K562 (cell line): ENCODE measurements at places on chromosomes 1 and 21.

DNA sequence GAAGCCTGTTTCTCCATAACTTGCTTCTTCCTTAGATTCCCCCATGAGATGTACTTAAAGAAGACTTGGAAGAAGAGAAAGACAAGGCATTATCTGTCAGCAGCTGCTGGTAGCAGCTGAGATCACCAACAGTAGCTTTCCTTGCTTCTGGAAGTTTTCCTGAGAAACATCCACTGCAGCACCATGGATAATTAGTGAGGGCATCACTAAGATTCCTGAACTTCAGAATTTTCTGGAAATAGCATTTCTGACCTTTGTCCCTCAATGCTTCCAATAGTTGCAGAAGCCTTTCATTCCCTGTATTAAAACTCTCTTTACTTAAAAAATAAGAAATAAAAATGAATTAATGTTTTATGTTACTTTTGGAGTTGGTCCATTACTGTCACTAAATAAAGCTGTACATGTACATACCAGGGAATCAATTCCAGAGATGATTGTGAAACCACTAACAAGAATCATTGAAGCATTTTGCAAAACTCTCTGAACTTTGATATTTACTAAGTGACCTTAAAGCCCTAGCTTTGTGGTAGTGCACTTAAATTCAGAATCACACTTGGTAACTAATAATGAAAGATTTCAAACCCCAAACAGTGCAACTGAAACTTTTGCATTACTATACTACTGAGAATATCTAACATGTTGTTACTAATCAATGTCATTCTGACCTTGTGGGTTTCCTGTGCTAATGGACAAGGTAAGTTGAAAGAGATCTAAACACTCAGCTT is at the start of gene CFHR4:
Gene CFHR4 (plus strand): TSS at position 538 of the 725 bp plus-strand sequence. CDS start 99 bp downstream, at position 637.
- DNase-seq: no peak

DNA sequence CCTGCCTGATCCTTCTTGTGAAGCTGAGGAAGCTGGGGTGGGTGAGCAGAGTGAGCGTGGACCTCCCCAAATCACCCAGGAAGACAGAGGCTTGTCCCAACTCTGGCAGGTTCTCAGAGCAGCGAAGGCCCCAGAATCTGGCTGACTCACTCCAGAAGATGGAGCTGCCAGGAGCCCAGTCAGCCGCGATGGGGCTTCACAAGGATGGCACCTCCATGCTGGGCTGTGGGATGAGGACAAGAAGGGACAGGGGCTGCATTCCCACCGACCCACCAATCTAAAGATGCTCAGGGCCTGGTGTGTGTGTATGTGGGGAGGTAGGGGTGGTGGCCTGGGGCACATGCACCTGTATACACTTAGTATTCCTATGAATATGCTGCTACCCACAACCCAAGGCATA is 52.9 kb downstream of the ATP1A1 start:
- no peak for DNase-seq

DNA sequence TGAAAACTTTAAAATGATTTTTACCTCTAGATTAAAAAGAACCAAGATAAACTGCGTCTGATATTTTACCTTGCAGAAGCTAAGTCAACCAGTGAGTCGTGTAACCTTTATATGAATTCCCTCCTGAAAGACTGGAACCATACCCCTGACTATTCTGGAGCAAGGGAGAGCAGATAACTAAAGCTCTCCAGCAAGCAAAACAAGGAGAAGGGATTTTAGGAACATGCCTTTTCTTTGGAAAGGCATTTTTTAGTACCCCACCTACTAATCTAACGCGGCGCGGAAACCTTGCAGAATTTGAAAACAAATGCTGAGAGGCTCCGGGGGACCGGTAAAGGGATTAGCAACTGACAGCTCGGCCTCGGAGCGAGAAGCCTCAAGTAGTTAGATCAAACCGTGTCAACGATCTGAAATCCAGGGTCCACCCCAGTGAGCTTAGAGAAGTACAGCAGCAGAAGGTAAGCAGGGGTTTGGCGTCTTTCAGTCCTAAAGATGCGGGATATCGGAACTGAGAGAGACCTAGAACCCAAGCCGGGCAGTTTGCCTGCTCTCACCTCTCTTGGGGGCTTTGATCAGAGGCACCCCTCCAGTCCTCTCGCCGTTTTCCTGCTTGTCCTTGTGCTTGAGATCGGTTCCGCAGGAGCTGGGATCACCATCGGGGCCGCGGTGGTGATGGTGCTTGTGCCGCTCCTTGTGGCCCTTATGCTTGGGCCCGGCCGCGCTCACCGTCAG is 954 bp downstream of the RSBN1 start:
- peak; percentile 68 for DNase-seq

GRCh38 chr1:232476538-232476950 is 153.4 kb downstream of the SIPA1L2 start:
- no peak for DNase-seq

- DNase-seq: no peak
Observed at GRCh38 chr1:86699186-86699585, 5.2 kb upstream of the SH3GLB1 start.

DNA sequence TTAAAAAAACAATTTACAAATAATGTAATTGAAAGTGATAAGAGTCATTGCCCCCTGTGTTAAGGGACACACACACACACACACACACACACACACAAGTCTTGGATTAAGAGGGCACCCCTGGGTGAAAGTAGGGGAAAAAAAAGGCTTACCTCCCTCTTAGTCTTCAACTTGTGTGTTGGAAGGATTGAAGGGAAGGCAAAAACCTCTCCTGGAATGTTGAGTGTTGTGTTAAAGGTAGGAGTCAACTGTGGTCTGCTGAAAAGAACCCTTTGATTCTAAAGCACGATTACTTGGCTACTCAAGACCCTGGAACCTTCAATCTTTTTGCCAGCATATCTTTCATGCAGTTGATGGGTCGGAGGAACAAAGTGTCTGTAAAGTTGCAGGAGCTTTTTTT is 6.4 kb downstream of the PBX1 start:
- DNase-seq: no peak

DNA sequence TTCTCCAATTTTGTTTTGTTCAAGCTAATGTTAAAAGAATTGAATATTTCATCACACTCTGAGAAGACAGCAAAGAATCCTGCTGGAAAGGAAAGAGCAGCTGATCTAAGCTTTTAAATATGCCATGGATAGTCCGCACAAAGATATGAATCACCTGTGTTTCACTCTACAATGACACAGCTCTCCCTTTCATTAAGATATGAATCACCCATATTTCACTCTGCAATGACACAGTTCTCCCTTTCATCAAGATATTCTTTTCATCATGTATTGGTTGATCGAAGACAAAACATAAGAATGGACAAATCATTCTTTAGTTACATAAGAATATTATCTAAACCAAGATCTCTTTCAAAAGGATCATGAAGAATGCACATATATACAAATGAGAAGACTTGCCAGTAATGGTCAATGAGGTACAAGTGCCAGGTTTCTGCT is 367.3 kb downstream of the SMYD3 start:
- DNase-seq: peak; percentile 37

- no peak for DNase-seq
Observed at GRCh38 chr1:43437031-43437973, 16.4 kb downstream of the HYI start.

DNA sequence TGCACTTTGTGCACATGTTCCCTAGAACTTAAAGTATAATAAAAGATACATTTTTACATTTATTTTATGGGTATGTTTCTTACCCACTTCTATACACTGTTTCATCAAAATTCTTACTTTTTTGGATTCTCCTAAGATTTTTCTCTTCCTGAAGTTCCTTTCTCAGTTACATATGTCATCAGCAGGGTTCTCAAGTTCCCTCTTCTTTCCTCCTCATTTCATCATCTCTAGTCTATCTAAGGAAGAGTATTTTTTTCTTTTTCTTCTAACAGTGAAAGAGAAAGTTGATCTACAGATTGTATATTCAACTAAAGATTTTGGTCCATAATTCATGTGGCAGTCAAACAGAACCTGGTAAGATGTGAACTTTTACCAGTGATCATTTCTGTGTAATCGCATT is 41.2 kb upstream of the CYYR1 start:
- no peak for DNase-seq

GRCh38 chr1:32200226-32201010 is at the start of gene CCDC28B:
Gene CCDC28B, plus strand, starts transcription at chr1:32200595. Its CDS starts 1,341 bp downstream, at chr1:32201936.
- DNase-seq: peak; percentile 68

DNA sequence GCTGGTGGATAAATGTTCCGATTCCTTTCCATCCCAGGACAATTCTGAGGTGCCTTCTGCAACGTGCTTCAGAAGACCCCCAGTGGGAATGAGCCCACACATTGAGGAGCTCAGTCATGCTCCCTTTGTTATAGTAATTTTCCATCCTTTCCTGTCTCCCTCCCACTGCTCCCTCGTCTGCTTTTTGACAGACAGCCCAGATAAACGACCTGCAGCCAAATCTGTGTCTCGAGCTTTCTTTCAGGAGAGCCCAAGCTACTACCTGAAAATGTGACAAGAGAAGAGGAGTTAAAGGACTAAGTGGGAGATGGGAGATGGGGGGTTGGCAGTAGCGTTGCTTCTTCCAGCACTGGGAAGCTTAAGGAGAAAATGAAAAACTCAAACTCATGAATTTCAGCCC is 65.9 kb upstream of the LRRN2 start:
- no peak for DNase-seq

DNA sequence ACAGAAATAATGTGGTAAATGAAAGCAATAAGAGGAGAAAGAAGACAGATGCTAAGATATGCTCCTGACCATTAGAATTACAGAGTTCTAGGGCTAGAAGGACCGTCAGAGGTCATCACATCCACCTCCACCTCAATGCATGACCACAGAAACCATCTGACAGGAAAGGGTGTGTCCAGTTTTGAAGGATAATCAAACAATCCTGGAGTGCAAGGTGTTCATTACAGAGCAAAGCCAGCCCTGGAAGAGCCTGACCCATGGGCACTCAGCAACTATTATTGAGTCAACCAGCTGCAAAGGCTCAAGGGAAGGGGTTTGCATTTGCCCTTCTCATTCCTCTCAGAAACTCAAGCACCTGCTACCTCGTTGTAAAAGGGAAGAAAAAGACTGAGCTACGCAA is 46.4 kb downstream of the TOR1AIP2 start:
- DNase-seq: no peak

- no peak for DNase-seq
Observed at GRCh38 chr1:17927952-17928351, 172.8 kb downstream of the ACTL8 start.

DNA sequence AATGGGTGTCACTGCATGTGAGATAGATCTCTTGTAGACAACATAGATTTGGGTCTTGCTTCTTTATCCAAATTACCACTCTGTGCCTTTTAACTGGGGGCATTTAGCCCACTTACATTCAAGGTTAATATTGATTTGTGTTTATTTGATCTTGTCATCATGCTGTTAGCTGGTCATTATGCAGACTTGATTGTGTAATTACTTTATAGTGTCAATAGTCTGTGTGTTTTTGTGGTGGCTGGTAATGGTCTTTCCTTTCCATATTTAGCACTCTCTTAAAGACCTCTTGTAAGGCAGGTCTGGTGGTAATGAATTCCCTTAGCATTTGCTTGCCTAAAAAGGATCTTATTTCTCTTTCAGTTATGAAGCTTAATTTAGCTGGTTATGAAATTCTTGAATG is 29.6 kb downstream of the ZNF691 start:
- DNase-seq: no peak

DNA sequence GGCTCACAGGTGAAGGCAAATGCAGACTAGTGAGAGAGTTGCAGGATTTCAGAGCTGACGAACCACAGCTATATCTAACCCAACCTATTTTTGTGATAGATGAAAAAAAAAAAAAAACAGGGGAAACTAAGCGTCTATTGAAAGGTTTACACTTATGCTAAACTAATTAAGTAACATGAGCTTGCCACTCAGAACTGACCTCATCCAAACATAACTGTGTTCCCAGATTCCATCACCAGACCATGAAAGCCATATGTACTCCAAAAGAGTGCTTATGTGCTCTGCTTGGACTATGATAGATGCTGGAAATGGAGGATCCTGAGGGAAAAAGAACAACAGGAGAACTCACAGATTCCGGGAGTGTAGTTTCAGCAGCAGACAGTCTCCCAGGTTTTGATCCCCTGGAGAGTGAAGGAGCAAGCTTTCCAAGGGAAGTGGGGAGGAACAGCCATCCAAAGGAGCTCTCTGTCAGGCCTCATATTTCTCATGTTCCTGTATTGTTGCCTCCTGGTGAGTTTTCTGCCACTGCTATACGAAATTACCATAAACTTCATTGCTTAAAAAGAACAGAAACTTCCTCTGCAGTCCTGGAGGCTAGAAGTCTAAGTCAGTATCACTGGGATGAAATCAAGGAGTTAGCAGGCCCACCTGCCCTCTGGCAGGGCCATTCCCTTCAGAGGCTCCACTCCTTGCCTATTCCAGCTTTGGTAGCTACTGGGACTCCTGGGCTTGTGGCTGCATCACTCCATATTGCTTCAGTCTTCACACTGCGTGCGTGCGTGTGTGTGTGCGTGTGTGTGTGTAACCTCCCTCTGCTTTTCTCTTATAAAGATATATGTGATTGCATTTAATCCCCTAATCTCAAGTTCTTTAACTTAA is 38.1 kb downstream of the NIBAN1 start:
- no peak for DNase-seq

DNA sequence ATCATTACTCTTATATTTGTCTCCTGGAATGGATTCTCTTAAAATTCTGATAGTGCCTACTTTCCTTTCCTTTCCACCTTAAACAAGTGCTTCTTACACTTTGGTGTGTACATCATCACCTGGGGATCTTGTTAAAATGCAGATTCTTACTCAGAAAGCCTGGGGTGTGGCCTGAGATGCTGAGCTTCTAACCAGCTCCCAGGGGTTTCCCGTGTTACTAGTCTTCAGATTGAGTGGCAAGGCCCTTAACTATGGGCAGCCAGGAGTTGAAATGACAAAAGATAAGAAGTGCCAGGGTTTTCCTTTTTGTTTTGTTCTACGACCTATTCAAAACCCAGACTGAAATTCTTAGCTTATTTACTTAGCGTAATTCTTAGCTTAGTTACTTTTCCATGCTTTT is 159.2 kb downstream of the HFM1 start:
- DNase-seq: no peak

GRCh38 chr21:42925114-42925926 is at the start of gene ERVH48-1:
Gene ERVH48-1, minus strand, starts transcription at chr21:42925630. Its CDS starts 6,624 bp downstream, at chr21:42919006.
- no peak for DNase-seq

DNA sequence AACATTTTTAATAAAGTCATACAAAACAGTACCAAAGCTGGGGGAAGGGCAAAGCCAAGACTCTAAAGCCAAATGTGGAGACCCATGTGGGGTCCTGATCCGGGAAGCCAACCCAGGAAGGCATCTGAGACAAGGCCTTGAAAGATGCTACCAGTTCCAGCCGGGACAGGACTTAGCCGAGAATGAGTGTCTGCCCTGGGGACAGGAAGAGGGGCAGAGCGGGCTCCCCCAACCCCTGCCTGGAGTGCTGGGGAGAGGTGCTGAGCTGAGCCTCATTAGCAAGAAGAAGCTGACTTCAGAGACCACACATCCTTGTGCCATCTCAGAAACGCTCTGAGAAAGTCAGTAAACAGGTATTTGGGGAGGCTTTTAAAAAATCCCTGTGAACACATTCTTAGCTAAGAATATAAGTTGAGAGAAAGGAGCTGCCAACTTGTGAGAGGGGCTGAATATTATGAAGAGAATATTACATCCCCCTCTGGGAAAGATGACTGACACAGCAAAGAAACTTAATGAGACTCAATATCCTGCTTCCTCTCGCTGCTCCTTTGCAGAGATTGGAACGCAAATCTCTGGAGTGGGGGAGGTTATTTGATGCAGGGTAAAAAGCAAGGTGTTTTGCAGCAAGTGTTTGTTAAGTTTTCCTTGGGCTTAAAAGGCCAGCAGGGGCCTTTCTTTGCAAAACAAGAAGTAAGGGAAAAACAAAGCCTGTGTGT is 103.3 kb upstream of the KCND3 start:
- no peak for DNase-seq
